ENCODE measurements at places on chromosomes 6 and 20.

DNA sequence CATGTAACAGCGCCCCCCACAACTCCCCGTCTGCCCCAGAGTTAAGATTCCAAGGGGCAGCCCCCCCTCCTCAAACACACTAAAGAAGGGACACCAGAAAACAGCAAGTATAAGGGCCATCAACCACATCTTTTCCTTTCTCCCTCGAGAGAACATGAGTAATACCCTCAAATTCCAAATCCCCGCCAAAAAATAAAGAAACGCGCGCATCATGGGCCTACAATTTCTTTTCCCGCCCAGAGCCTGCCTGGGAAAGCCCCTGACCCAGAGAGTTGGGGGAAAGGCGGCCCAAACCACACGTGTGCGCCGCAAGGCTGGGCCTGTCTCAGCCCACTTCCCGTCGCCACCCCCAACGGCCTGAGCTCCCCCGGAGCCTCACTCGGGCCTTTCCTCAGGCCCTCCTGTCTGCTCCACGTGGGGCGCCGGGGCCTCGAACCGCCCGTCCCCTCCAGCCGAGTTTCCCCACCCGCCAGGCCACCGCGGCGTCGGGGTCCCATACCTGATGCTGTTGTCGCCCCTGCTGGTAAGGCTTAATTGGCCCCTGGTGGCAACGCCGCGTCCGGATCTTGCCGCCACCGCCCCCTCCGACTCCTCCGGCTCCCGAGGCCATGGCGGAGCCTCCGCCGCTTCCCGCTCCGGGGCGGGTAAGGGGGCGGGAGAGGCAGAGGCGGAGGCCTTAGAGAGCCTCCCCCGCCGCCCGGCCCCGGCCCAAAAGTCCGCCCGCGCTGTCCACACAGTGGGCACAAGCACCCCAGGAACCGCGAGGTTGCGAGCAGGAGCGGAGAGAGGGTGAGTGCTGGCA is 746 bp downstream of the NUP153 start:
- DNase-seq, result peak; percentile 74
- H3K27me3 ChIP-seq, result no peaks in the 10 kb centered on the region
- peak overlapping the region; percentile 75 for H3K4me3 ChIP-seq
- peaks cover 31% of the 10 kb centered on the region for H3K4me1 ChIP-seq

GRCh38 chr20:38985060-38985459 is 22.9 kb downstream of the DHX35 start:
- no peaks in the 10 kb centered on the region for H3K36me3 ChIP-seq
- no peak overlapping the region for H3K4me3 ChIP-seq
- DNase-seq, result no peak
- H3K27me3 ChIP-seq, result no peaks in the 10 kb centered on the region

GRCh38 chr20:57205606-57206219 is 60.7 kb downstream of the BMP7 start:
- no peak overlapping the region for H3K4me3 ChIP-seq
- H3K27ac ChIP-seq, result no peak overlapping the region
- no peaks in the 10 kb centered on the region for H3K36me3 ChIP-seq
- H3K27me3 ChIP-seq, result no peaks in the 10 kb centered on the region
- DNase-seq, result no peak
- H3K4me1 ChIP-seq, result no peaks in the 10 kb centered on the region

DNA sequence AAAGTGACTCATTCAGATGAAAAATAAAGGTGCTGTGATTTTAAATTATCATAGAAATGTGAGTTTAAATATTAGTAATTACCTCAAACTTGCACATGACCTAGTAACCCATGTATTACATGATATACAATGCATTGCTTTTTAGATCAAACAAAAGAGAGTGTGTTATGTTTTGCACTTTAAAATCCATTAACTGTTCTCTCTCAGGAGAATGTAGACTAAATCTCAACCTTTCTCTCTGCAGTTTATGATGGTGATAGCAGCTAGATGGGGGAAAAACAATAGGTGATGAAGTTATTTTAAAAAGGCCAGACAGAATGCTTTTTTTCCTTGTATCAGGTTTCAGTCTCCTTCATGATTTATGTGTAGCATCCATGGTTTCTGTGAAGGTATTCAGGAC is 404.4 kb upstream of the RNF217 start:
- DNase-seq, result no peak
- H3K27me3 ChIP-seq, result no peaks in the 10 kb centered on the region
- no peaks in the 10 kb centered on the region for H3K36me3 ChIP-seq
- H3K27ac ChIP-seq, result no peak overlapping the region
- no peak overlapping the region for H3K4me3 ChIP-seq
- peaks cover 9% of the 10 kb centered on the region for H3K4me1 ChIP-seq

DNA sequence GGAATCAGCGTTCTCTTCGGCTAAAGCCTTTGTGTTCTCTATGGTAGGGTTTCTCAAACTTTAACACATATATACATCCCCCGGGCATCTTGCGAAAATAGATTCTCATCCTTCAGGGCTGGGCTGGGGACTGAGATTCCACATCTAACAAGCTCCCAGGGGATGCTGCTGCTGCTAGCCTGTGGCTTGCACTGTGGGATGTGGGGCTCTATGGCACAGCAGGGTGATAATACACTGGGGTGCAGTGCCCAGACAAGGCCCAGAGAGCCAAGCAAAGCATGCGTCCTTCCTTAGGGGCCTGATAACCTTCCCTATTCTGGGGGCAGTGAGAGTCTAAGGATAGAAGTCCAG is 102.0 kb downstream of the LAMP5 start:
- H3K4me1 ChIP-seq, result no peaks in the 10 kb centered on the region
- DNase-seq, result peak; percentile 11
- no peaks in the 10 kb centered on the region for H3K36me3 ChIP-seq
- H3K4me3 ChIP-seq, result no peak overlapping the region
- no peaks in the 10 kb centered on the region for H3K27me3 ChIP-seq
- no peak overlapping the region for H3K27ac ChIP-seq

GRCh38 chr6:26195924-26196845 is 109.0 kb downstream of the HFE start:
- H3K27ac ChIP-seq, result peak overlapping the region; percentile 99
- no peak for DNase-seq
- H3K4me1 ChIP-seq, result no peaks in the 10 kb centered on the region
- H3K27me3 ChIP-seq, result no peaks in the 10 kb centered on the region
- H3K4me3 ChIP-seq, result peak overlapping the region; percentile 80
- H3K36me3 ChIP-seq, result no peaks in the 10 kb centered on the region

DNA sequence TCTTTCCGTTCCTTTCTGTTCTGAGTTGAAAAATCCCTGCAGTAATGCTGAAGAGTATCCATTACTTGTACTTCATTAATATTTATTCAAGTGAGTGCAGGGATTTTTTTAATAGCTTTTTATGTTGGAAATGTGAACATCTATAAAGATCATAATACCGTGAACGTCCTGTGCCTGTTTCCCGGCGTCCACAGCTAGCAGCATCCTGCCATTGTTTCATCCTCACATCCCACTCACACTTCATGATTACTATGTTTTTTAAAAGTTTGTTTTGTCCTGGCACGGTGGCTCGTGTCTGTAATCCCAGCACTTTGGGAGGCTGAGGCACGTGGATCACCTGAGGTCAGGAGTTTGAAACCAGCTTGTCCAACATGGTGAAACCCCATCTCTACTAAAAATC is 54.3 kb downstream of the SASH1 start:
- H3K27ac ChIP-seq, result no peak overlapping the region
- no peak for DNase-seq
- no peak overlapping the region for H3K4me3 ChIP-seq
- no peaks in the 10 kb centered on the region for H3K4me1 ChIP-seq
- H3K27me3 ChIP-seq, result no peaks in the 10 kb centered on the region

DNA sequence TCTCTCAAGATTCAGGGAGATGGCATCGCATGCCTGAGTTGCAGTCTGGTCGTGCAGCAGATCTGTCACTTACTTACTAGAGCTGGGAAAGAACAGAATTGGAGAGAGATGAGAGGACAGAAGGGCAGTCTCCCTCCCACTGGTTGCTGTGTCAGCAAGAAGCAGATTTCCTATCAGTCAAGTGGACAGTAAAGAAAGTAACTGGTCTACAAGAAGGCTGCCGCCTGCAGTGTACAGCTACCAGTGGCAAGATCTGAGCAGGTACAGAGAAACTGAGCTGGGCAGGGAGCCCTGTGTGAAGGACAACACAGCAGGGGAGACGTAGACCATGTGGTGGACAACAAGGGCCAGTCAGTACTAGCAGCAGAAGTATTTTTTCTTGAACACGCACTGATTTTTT is 49.5 kb upstream of the PCSK2 start:
- H3K27me3 ChIP-seq, result no peaks in the 10 kb centered on the region
- no peaks in the 10 kb centered on the region for H3K4me1 ChIP-seq
- no peak overlapping the region for H3K27ac ChIP-seq
- no peak overlapping the region for H3K4me3 ChIP-seq

DNA sequence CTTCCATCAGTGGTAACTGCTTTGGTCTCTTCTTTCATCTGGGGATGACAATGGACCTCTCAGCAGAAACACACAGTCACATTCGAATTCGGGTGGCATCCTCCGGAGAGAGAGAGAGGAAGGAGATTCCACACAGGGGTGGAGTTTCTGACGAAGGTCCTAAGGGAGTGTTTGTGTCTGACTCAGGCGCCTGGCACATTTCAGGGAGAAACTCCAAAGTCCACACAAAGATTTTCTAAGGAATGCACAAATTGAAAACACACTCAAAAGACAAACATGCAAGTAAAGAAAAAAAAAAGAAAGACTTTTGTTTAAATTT is 6.1 kb downstream of the EDN1 start:
- H3K27ac ChIP-seq, result no peak overlapping the region
- H3K4me3 ChIP-seq, result no peak overlapping the region

DNA sequence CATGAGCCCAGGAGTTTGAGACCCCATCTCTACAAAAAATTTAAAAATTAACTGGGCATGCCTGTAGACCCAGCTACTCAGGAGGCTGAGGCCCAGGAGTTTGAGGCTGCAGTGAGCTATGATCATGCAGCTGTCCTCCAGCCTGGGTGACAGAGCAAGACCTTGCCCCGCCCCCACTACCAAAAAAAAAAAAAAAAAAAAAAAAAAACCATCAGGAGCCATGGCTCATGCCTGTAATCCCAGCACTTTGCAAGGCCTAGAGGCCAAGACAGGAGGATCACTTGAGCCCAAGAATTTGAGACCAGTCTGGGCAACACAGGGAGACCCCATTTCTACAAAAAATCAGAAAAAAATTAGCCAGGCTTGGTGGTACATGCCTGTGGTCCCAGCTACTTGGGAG is 159.1 kb downstream of the SOBP start:
- no peaks in the 10 kb centered on the region for H3K36me3 ChIP-seq
- H3K27ac ChIP-seq, result no peak overlapping the region
- H3K27me3 ChIP-seq, result no peaks in the 10 kb centered on the region
- no peak for DNase-seq
- H3K4me3 ChIP-seq, result no peak overlapping the region
- no peaks in the 10 kb centered on the region for H3K4me1 ChIP-seq

- no peaks in the 10 kb centered on the region for H3K27me3 ChIP-seq
- no peak overlapping the region for H3K4me3 ChIP-seq
- no peak for DNase-seq
- H3K27ac ChIP-seq, result no peak overlapping the region
Measured at GRCh38 chr6:109344226-109344625, 38.0 kb downstream of the CD164 start.

DNA sequence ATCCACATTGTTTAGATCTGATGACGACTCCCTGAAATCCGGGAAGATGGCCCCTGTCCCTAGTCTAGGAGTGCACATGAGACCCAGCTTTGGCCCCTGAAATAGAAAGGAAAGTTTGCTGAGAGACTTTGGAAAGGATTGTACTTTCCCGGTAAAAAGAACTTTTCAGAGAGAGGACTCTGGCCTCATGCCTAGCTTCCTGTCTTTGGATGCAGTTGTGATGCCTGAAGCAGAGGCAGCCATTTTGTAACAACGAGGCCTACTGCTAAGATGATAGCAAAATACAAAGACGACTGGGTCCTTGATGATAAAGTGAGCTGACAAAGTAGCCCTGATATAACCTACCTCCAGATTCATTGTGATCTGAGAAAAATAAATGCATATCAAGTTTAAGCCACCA is 6.9 kb downstream of the CPNE5 start:
- no peaks in the 10 kb centered on the region for H3K36me3 ChIP-seq
- H3K4me3 ChIP-seq, result no peak overlapping the region
- H3K27me3 ChIP-seq, result peaks cover 23% of the 10 kb centered on the region
- H3K27ac ChIP-seq, result no peak overlapping the region
- peaks cover 5% of the 10 kb centered on the region for H3K4me1 ChIP-seq

GRCh38 chr6:35088281-35089215 is 52.6 kb downstream of the TCP11 start:
- H3K4me1 ChIP-seq, result no peaks in the 10 kb centered on the region
- H3K27ac ChIP-seq, result no peak overlapping the region
- H3K36me3 ChIP-seq, result peaks cover 3% of the 10 kb centered on the region
- no peaks in the 10 kb centered on the region for H3K27me3 ChIP-seq

GRCh38 chr6:21158873-21159272 is 434.7 kb upstream of the SOX4 start:
- no peak overlapping the region for H3K4me3 ChIP-seq
- no peaks in the 10 kb centered on the region for H3K36me3 ChIP-seq
- H3K4me1 ChIP-seq, result peaks cover 11% of the 10 kb centered on the region
- H3K27me3 ChIP-seq, result no peaks in the 10 kb centered on the region
- H3K27ac ChIP-seq, result no peak overlapping the region

DNA sequence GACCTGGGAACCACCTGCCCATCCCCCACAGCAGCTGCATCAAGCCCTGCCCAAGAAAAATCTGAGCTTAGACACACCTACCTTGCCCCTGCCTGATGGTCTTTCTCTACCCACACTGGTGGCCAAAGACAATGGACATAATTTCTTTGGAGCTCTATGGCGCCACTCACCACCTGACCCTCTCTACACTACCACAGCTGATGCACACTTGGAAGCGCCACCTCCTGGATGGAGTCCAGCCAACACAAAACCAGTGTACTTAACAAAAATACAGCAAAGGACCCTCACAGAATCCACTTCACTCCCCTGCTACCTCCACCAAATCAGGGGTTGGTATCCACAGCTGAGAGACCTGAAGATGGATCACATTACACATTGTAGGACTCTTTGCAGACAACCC is 39.7 kb upstream of the CLVS2 start:
- no peaks in the 10 kb centered on the region for H3K4me1 ChIP-seq
- H3K36me3 ChIP-seq, result no peaks in the 10 kb centered on the region
- H3K4me3 ChIP-seq, result no peak overlapping the region

DNA sequence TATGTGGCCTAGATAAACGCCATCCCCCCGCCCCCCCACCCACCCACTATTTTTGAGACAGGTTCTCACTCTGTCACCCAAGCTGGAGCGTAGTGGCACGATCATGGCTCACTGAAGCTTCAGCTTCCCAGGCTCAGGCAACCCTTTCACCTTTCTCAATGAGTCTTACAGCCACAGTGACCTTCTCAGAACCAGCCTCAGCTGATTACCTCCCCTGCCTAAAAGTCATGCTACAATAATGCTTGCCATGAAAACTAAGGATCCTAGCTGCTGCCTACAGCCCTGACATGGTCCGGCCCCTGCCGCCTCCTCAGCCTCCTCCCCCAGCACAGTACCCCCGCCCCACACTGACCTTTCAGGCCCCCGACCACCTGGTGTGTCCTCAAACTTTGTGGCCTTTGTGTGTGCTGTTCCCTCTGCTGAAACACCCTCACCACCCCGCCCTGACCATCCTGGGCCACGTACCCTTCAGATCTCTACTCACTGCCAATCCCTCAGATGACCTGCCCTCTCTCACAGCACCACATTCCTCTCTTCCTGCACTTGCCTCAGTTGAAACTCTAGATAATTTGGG is 31.3 kb downstream of the PNPLA1 start:
- no peaks in the 10 kb centered on the region for H3K36me3 ChIP-seq
- H3K4me3 ChIP-seq, result no peak overlapping the region
- H3K4me1 ChIP-seq, result no peaks in the 10 kb centered on the region
- DNase-seq, result no peak
- H3K27ac ChIP-seq, result no peak overlapping the region
- H3K27me3 ChIP-seq, result no peaks in the 10 kb centered on the region

- no peaks in the 10 kb centered on the region for H3K27me3 ChIP-seq
- H3K27ac ChIP-seq, result no peak overlapping the region
- H3K36me3 ChIP-seq, result no peaks in the 10 kb centered on the region
- H3K4me3 ChIP-seq, result no peak overlapping the region
Measured at GRCh38 chr6:16396497-16397319, 158.3 kb downstream of the GMPR start.

Measured in GM23338 (cell line).